ENCODE measurements at places on chromosomes 16 and 17. TPM values are rescaled to one million over a fixed set of nuclear protein-coding genes. Genes with fewer than 3 reads are reported as not detected.

The KLHL11 gene
- 1.4 TPM for polyA plus RNA-seq

The SLC35G6 gene
- polyA plus RNA-seq, result not detected

The ZSCAN10 gene
- polyA plus RNA-seq, result 0.07 TPM

The UMOD gene
- not detected for polyA plus RNA-seq

The ALOXE3 gene
- polyA plus RNA-seq, result not detected

GRCh38 chr16:23523321-23523720 is 13.0 kb upstream of the GGA2 start:
- DNase-seq, result no peak

DNA sequence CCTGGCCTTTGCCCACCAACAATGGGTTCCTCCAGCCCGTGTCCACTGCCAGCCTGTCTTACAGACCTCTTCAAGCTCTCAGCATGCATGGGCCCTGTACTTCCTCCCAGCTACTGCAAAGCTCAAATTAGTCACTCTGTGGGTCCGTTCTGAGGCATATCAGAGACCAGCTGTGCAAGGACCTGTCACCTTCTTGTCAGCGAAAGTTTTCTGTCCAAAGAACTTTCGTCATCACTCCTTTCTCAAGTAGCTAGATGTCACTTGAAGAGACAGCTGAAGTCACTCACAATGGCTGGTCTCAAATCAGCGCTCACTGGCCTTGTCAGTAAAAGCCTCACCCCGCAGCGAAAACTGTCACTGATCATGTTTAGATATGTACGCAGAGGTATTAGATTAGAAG is 91.4 kb upstream of the DYNLRB2 start:
- DNase-seq, result no peak

DNA sequence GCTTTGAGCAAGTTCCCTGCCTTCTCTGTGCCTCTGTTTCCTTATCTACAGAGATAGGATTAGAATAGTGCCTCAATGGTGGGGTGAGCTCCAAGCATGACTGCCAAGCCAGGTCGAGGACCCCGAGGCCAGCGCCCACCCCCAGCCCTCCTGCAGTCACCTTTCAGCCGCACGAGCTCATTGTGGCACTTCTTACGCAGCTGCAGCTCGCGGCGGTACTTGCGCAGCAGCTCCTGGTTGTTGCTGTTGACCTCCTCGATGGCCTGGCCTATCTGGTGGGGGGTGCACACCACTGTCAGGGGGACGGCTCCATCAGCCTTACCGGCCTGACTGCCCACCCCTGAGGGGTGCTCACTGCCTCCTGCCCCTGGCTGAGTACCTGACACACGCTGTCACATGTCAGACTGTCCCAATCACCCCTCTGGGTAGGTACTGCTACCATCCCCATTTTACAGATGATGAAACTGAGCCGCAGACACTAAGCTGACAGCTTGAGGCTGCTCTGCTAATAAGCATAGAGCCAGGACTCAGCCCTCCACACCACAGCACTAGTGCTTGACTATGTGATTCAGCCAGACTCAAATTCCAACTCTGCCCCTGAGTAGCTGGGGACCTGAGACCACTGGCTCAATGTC is 31.3 kb downstream of the KATNB1 start:
- DNase-seq, result no peak

DNA sequence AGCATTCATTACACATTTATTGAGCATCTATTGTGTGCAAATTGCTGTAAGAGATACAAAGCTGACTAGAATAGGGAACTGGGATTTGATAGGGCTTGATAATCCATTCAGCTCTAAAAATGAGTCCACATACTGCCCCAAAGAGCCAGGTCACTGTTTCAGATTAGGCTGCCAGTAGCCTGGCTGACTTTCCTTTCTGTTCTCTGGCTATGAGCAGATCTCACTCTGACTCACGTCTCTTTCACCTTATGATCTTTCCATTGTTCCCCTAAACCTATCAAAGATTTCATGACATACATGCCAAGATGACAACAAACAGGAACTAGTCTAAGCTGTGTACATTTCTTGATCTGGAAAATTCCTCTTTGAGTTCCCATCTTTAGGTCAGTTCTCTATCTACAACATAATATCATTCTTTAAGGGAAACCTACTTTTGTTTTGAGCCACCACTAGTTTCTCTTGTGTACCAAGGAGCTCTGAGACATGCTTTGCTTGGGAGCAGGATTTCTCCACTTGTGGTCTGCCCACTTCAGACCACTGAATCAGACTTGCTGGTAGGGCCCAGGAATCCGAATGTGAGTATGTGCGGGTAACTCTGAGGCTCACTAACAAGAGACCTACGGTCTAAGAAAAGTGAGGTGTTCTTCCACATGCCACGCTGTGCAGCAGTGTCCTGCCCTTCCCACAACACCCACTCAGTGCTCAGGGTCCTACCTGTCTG is 40.9 kb upstream of the ICAM2 start:
- no peak for DNase-seq

- DNase-seq, result no peak
Observed at GRCh38 chr16:49013727-49014080, 267.9 kb downstream of the CBLN1 start.

GRCh38 chr17:38511150-38512108 is 83.2 kb downstream of the ARHGAP23 start:
- DNase-seq, result no peak

All from heart right ventricle (tissue), 16 donors.